AG10803 (cell line): ENCODE measurements at places on chromosomes 2 and 18.

DNA sequence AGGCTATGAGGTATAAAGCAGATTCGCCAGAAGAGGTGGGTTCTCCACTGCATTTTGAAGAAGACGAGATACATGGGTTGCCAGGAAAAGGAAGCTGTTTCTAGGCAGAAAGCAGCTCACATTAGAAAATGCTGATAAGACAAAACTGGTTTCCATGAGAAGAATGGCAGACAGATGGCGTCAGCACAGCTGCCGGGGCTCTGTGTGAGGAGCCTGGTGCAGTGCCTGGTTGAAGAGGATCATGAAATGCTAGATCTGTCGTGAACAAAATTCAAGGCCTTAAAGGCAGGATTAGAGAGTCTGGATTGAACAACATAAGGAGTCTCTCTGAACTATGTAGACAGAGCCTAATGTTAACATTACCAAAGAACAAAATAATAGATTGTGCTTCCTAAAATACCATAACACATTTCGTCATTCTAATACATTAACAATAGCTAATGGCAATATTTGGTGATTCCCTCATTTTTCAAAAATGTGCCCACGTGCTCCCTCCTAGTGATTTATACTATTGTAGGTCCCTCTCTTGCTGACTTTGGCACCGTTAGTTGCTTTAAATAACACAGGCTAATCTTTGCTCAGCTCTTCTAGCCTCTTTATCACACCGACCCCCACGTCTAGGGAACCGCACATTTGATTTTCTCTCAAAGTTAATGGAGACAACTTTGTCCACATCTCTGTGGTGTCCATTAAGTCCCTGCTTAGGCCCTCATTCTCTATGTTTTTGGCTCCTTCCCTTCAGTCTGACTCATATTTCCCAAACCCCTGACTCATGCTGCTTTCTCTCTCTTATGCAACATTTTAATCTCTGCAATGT is 38.2 kb downstream of the EFEMP1 start:
- DNase-seq: peak; percentile 88

DNA sequence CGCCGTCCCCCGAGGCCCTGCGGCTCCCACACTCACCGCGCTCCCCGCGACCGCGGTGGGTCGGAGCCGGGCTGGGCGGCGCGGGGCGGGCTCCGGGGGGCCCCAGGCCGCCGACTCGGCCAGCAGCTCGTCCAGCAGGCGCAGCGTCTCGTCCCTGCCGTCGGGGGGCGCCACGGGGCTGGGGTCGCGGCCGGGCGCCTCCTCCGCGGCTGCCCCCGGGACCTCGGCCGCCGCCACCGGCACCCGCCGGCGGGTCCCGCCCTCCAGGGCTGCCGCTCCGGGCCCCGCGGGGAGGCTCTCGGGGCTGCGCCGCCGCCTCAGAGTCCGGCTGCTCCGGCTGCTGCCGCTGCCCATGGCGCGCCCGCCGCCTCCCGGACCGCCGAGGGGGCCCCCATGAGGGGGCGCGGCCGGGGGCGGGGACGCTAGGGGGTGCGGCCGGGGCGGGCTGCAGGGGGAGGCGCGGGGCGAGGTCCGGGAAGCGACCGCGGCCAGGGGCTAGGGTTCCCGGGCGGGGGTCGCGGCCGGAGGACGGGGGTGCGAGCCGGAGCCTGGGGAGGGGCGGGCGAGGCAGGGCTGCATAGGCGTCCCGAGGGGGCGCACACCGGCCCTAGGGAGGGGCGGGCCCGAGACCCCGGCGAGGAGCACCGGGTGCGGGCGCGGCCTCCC is at the start of gene CYS1:
Gene CYS1, minus strand, starts transcription at position 542 of the 666 bp plus-strand sequence. Its CDS starts 188 bp downstream, at position 354.
- peak; percentile 19 for DNase-seq

DNA sequence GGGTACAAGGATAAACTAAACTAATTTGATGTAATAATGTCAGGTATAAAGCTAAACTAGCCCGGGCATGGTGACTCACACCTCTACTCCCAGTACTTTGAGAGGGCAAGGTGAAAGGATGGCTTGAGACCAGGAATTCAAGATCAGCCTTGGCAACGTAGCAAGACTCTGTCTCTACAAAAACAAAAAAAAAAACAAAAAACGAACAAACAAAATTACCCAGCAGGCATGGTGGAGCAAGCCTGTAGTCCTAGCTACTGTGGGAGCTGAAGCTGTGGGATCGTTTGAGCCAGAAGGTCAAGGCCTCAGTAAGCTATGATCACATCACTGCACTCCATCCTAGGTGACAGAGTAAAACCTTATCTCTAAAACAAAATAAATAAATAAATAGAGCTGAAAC is 131.8 kb upstream of the KYNU start:
- no peak for DNase-seq

DNA sequence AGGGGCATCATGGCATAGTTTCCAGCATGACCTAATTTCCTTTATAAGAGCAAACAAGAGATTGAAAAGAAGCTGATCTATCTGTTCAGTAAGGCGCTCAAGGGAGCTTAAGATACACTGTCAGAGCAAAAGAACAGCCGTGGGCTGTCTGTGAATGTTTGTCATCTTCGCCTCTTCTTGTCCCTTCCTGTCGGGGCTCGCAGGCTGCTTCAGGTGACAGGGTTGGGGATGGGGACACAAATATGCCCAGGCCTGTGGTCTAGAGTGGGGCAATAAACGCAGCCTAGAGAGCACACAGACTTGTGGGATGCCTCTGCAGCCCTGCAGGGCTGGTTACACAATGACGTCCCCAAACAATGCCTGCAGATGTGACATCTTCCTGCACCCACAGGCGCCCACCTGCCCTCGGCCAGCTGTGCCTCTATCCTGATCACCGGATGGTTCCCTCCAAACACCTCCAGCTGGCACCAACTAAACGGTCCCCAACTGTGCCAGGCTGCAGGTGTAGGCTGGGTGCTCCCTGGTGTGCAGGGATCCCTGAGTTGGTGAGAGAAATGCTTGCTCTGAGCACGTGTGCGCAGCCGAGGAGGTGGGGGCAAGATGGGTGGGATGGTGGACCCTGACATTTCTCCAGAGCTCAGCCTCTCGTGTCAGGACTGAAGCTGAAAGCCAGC is 72.8 kb downstream of the EDAR start:
- DNase-seq: no peak

GRCh38 chr2:238339814-238340213 is 19.5 kb downstream of the TRAF3IP1 start:
- no peak for DNase-seq

DNA sequence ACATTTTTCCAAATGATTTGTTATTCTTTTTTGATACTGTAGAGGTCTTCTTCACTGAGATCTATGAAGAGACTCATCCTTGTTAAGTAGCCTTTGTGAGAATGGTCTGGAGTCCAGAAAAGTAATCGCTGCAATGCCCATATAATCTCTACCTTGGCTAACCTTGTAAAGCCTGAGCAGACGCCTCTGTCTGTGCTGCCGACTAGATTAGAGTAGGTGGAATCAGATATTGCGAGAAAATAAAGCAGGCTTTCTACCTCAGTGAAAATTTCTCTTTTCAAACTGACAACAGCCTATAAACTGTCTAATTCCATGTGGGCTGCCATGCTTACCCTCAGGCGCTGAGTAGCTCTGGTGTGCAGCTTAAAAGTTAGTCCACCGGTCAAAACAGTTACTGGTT is 17.5 kb upstream of the CERS6 start:
- DNase-seq: no peak
